ENCODE measurements at places on chromosomes 1 and 21.

DNA sequence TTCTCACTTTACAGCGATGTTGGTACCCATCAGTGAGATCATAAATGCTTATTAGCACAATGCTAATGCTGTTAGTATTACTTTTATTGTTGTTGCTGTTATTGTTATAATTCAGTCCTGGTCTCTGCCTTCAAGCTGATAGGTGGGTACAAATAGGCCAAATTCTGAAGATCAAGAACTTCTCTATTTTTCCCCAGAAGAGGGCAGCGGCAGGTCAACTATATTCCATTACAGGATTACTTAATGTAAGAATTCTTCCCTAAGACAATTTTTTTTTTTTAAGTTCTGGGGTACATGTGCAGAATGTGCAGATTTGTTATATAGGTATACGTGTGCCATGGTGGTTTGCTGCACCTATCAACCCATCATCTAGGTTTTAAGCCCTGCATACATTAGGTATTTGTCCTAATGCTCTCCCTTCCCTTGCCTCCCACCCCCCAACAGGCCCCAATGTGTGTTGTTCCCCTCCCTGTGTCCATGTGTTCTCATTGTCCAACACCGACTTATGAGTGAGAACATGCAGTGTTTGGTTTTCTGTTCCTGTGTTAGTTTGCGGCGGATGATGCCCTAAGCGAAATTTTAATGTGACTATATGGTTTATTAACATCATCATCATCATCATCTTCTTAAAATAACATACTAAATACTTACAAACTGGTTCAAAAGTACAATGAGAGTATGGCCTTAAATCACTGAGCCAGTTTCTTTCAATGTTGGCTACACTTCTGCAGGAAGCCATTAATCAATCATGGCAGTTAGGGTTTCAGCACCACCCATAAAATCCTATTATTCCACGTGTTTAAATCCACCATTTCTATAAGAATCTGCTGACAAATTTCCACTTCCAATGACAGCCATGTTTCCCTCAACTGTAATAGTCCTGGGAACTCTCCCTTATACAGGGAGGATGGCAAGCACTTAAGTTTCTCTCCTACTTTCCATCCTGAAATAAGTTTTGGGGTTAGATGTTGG lies 19.2 kb downstream of the SLC19A2 start:
- no peak for DNase-seq

GRCh38 chr1:233295237-233295974 lies at the start of gene PCNX2:
Gene PCNX2, minus strand, starts transcription at chr1:233295725. Its CDS starts 247 bp downstream, at chr1:233295478.
- DNase-seq = no peak

GRCh38 chr1:208988811-208989222 lies 594.7 kb upstream of the CAMK1G start:
- no peak for DNase-seq

GRCh38 chr1:180837020-180837419 lies 75.7 kb upstream of the KIAA1614 start:
- DNase-seq = no peak

DNA sequence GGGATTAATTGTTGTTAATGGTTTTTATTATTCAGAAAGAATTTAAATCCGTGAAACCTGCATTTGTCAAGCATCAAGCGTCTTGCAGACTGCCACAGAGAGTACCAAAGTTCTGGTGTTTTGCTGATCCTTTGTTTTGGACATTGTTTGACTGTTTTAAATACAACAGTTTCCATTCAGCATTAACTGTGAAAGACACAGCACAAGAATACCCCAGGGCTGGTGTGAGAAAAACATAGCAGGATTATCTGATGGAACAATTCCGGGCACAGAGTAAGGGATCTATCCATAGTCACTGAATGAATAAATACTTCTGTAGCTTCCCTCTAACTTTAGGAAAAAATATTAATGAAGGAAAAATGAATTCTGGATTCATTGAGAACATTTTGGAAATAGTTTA lies 202.3 kb downstream of the LTN1 start:
- no peak for DNase-seq

GRCh38 chr1:151193856-151194255 lies 3.9 kb upstream of the VPS72 start:
- DNase-seq = no peak

DNA sequence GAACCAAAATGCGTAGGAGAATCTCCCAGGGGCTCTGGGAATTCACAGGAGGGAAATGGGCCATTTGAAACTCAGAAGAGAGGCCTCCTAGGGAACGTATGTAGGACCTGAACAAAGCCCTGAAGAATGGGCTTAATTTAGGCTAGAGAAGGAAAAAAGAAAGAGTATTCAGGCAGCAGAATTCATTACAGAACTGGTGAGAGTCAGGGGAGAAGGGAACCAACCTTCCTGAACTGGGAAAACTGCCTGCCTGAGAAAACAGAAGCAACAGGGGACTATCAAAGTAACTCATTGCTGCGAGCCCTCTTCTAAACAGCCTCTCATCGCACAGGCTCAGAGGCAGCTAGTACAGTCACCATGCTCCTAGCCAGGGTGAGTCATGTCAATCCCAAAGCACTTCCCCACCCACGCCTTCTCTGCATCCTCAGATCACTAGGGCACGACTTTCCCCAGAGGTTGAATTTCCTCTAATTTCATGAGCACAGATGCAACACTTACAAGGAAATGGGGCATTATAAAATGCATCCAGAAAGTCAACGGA lies 98.1 kb downstream of the ADSS2 start:
- peak; percentile 92 for DNase-seq

- no peak for DNase-seq
Observed at GRCh38 chr21:33418691-33419090, 15.5 kb downstream of the IFNGR2 start.

- no peak for DNase-seq
Observed at GRCh38 chr21:42164064-42164789, 54.7 kb upstream of the ABCG1 start.

Measured in GOT3 (cell line).